ENCODE measurements at places on chromosomes 16 and 17. TPM values are rescaled to one million over a fixed set of nuclear protein-coding genes. Genes with fewer than 3 reads are reported as not detected.

The GPT2 gene
- 2.7 TPM for total RNA-seq

The KRT32 gene
- total RNA-seq = not detected

The CACNG5 gene
- not detected for total RNA-seq

DNA sequence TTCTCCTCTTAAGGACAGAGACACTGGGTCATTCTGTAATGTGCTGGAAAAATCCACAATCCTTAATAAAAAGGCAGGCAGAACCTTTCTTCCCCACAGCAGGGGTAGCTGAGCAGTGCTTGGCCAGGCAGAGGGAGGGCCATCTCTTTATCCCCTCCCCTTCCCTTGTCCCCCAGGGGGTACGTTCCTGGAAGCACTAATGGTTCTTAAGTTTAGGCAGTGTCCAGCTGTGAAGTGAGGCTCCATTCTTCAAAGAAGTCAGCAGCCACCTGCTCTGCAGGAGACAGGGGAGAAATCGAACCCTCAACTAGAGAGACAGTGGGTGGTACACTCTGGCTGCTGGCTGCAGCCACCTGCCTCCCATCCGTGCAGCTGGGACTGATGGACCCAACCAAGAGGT, 533.9 kb upstream of the CDH11 start:
- no peaks in the 10 kb centered on the region for H3K36me3 ChIP-seq
- H3K27ac ChIP-seq = no peak overlapping the region
- DNase-seq = no peak
- H3K27me3 ChIP-seq = no peaks in the 10 kb centered on the region

- peaks cover 4% of the 10 kb centered on the region for H3K4me1 ChIP-seq
- no peak overlapping the region for H3K4me3 ChIP-seq
Measured at GRCh38 chr17:73492821-73493814, 151.1 kb downstream of the SDK2 start.

DNA sequence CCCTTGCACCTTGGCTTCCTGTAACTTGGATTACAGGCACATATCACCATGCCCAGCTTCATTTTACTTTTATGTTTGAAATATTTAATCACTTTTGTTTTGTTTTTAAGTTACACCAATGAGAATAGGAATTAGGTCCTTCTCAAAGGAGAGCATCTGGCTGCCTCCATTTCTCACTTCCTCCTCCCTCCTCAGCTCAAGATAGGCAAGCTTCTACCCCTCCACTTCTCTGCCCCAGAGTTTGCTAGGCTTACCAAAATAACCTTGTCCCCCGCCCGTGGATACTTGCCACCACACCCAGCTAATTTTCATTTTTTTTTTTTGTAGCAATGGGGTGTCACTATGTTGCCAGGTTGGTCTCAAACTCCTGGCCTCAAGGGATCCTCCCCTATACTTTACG, 17.9 kb downstream of the GABARAPL2 start:
- H3K4me1 ChIP-seq = no peaks in the 10 kb centered on the region
- H3K27me3 ChIP-seq = no peaks in the 10 kb centered on the region
- H3K27ac ChIP-seq = peak overlapping the region; percentile 27
- no peak overlapping the region for H3K4me3 ChIP-seq
- no peaks in the 10 kb centered on the region for H3K36me3 ChIP-seq
- DNase-seq = no peak

GRCh38 chr16:72108353-72109102, 14.9 kb downstream of the DHX38 start:
- no peak for DNase-seq
- no peaks in the 10 kb centered on the region for H3K27me3 ChIP-seq
- H3K36me3 ChIP-seq = peaks cover 47% of the 10 kb centered on the region
- H3K4me3 ChIP-seq = no peak overlapping the region
- H3K27ac ChIP-seq = no peak overlapping the region

GRCh38 chr17:67528751-67529436, 151.8 kb downstream of the PITPNC1 start:
- DNase-seq = no peak
- H3K36me3 ChIP-seq = peaks cover 8% of the 10 kb centered on the region
- peaks cover 39% of the 10 kb centered on the region for H3K4me1 ChIP-seq
- no peaks in the 10 kb centered on the region for H3K27me3 ChIP-seq

DNA sequence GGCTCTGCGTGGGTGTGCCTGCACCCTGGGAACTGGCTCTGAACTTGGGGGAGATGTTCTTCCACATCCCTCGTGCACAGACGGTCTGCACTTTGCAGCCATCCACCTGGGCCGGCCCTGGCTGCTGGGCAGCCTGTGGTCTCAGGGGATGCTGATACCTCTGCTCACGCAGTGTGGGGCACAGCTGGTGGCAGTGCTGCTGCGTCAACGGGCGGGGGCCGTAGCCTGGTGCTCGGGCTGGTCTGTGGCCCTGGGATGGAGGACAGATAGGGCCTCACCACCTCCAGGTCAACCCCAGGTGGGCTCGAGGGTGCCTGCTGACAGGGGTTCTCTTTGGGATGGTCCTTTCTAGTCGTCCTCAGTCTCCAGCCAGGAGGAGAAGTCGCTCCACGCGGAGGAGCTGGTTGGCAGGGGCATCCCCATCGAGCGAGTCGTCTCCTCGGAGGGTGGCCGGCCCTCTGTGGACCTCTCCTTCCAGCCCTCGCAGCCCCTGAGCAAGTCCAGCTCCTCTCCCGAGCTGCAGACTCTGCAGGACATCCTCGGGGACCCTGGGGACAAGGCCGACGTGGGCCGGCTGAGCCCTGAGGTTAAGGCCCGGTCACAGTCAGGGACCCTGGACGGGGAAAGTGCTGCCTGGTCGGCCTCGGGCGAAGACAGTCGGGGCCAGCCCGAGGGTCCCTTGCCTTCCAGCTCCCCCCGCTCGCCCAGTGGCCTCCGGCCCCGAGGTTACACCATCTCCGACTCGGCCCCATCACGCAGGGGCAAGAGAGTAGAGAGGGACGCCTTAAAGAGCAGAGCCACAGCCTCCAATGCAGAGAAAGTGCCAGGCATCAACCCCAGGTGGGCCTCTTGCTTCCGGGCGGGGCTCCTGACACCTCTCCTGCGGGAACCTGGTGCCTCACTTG, 36.3 kb downstream of the TSC2 start:
- peaks cover 16% of the 10 kb centered on the region for H3K36me3 ChIP-seq
- no peak overlapping the region for H3K4me3 ChIP-seq
- no peak overlapping the region for H3K27ac ChIP-seq
- H3K4me1 ChIP-seq = no peaks in the 10 kb centered on the region
- H3K27me3 ChIP-seq = no peaks in the 10 kb centered on the region
- DNase-seq = no peak

GRCh38 chr17:17246879-17247278, 9.9 kb upstream of the FLCN start:
- no peak for DNase-seq
- H3K27ac ChIP-seq = peak overlapping the region; percentile 54
- peaks cover 1% of the 10 kb centered on the region for H3K4me1 ChIP-seq

DNA sequence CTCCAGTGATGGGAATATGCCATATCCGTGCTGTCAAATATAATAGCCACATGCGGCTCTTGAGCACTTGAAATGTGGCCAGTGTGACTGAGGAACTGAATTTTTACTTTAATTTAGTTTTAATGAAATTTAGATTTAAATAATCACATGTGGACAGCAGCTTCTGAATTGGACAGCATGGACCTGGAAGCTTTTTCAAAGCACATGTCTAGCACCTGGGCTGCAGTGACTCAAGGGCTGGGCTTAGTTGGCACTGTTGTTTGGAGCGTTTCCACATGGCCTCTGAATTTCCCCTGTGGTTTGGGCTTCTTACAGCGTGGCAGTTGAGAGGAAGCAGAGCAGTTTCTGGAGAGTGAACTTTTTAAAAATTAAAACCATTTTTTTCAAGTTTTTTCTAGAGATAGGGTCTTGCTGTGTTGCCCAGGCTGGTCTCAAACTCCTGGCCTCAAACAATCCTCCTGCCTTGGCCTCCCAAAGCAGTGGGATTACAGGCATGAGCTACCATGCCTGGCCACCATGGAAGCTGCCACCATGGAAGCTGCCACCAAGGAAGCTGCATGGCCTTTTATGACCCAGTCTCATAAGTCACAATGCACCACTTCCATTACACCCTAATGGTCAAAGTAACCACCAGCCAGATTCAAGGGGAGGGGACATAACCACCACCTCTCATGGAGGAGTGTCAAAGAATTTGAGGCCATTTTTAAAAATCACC, 6.7 kb upstream of the TOB1 start:
- no peaks in the 10 kb centered on the region for H3K27me3 ChIP-seq
- H3K36me3 ChIP-seq = no peaks in the 10 kb centered on the region
- peak overlapping the region; percentile 16 for H3K27ac ChIP-seq
- peak; percentile 39 for DNase-seq
- H3K4me1 ChIP-seq = peaks cover 53% of the 10 kb centered on the region

DNA sequence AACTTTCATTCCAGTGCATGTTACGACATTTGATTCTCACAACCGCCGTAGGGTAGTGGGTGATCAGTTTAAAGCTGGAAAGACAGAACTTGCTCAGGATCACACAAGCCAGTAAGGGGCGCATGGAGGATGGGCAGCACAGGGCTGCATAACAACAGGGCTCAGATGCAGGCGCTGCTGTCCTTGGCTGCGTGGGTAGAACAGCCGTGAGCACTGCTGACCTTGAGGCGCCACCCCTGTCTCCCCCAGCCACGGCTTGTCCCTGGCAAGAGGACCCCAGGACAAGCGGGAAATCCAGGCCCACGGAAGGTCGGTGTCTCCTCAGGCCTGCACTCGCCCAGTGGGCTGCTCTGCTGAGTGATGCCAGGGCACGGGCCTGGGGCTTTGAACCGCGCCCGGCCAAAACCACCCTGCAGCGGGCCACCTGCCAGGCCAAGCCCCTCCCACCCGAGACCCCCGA, 84.7 kb downstream of the LMF1 start:
- H3K36me3 ChIP-seq = no peaks in the 10 kb centered on the region
- no peaks in the 10 kb centered on the region for H3K27me3 ChIP-seq
- H3K4me3 ChIP-seq = no peak overlapping the region
- no peaks in the 10 kb centered on the region for H3K4me1 ChIP-seq
- no peak overlapping the region for H3K27ac ChIP-seq

GRCh38 chr17:58176200-58176599, 9.4 kb downstream of the OR4D2 start:
- no peak overlapping the region for H3K27ac ChIP-seq
- H3K4me1 ChIP-seq = peaks cover 11% of the 10 kb centered on the region
- no peak for DNase-seq
- H3K27me3 ChIP-seq = peaks cover 13% of the 10 kb centered on the region
- no peaks in the 10 kb centered on the region for H3K36me3 ChIP-seq
- no peak overlapping the region for H3K4me3 ChIP-seq

DNA sequence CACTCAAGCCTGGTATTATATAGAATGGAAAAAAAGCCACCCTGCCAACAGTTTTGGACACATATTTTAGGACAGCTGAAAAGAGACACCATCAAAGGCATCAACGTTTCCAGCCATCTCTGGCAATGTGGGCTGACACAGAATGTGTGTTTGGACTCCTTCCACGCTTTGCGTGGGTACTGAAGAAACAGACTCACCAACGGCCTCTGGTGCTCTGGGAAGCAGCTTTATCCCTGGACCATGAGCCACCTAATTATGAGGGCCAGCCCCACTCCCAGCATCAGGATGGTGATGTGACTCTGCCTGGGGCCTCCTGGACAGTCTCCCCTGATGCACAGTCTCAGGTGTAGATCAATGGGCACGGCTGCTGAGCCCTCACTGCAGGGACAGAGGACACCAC, 27.9 kb downstream of the CCDC57 start:
- no peak overlapping the region for H3K4me3 ChIP-seq
- H3K27ac ChIP-seq = no peak overlapping the region

DNA sequence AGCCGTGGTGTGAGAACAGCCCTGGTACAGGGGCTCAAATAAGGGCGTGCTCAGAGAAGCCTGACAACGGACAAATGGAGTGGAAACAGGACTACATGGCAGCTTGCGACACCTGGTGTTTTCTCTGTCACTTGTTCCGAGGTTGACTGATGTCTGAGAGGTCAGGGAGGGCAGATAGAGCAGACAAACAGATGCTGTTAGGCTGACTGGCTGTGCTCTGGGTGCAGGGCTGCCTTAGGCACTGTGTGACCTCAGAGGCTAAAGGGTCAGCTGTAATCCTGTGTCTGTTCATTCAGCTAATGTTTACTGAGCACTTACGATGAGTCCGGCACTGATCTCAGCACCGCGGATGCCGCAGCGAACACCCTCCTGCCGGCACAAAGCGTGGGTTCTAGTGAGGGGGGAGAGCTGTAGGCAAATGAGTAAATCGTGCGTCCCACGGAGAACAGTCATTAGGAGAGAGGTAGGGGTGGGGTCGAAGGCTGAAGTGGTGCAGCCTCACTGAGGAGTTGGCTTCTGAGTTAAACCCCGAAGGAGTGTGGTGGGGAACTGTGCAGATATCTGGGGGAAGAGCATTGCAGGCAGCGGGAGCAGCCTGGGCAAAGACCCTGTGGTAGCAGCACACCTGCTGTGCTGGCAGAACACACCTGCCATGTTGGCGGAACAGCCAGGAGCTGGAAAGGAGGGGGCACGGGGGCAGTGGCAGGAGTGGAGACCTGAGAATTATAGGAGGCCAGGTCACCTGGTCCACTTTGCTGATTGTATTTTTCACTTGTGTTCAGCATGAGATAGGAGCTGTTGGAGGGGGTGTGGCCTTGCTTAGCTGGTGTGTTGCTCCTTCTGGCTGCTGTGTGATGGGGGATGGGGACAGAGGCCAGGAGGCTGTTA, 35.0 kb downstream of the GPT2 start:
- H3K27me3 ChIP-seq = no peaks in the 10 kb centered on the region
- H3K4me1 ChIP-seq = peaks cover 28% of the 10 kb centered on the region
- no peak overlapping the region for H3K4me3 ChIP-seq
- no peaks in the 10 kb centered on the region for H3K36me3 ChIP-seq
- no peak for DNase-seq

DNA sequence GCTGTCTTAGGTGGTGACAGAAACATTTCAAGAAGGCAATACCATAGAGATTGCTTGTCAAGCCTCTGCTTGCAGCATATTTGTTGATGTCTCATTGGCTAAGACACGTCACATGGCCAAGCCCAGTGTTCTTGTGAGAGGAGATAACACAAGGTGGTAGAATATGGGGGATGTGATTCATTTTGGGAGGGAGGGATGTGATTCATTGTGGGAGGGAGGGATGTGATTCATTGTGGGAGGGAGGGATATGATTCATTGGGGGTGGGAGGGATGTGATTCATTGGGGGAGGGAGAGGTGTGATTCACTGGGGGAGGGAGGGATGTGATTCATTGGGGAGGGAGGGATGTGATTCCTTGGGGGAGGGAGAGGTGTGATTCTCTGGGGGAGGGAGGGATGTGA, 470.5 kb upstream of the SALL1 start:
- H3K4me3 ChIP-seq = no peak overlapping the region
- no peak for DNase-seq
- no peaks in the 10 kb centered on the region for H3K4me1 ChIP-seq
- H3K27ac ChIP-seq = no peak overlapping the region

DNA sequence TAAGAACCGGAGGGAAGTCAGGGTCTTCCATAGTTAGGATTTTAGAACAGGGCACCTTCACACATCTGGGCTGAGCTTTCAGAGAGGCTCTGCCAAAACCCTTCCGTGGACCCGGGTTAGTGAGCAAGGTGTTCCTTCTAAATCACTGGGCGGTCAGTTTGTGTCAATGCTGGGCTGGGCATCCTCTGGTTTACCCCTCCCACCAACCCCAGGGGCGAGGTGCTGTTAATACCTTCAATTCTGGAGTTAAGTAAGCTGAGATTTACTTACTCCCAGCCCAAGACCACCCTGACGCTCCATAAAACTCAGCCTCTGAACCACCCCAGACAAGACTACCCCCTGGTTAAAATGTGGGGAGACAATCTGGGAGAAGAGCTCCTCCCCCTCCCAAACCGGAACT, 1.0 kb downstream of the TMEM92 start:
- no peak overlapping the region for H3K27ac ChIP-seq
- no peaks in the 10 kb centered on the region for H3K36me3 ChIP-seq
- H3K4me1 ChIP-seq = peaks cover 8% of the 10 kb centered on the region
- H3K27me3 ChIP-seq = peaks cover 53% of the 10 kb centered on the region
- no peak for DNase-seq
- H3K4me3 ChIP-seq = no peak overlapping the region

Measured in naive thymus-derived CD8-positive, alpha-beta T cell (primary cell).